NCI-H2081 treated with DMSO at 0.1 percent for 48 hours (cell line): ENCODE measurements at places on chromosomes 6 and 20.
A peak's percentile ranks its signal among the peaks of the same experiment; 100 is the strongest.

- DNase-seq = peak; percentile 16
Measured at GRCh38 chr6:90765895-90766294, 179.0 kb upstream of the MAP3K7 start.

- DNase-seq = no peak
Measured at GRCh38 chr6:140045116-140045515, 670.7 kb upstream of the CITED2 start.

DNA sequence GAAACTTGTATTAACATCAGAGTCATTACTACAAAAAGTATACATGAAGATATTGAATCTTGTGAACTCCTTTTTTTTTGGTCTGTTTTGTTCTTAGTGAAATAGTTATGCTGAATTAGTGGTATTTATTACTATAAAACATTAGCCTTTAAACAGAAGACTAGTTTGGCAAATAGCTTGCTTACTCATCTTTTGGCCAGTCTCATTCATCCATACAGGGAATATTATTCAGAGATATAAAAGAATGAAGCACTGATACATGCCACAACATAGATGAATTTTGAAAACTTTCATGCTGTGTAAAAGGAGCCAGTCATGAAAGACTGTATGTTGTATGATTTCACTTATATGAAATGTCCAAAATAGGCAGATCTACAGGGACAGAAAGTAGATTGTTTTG lies 205.9 kb downstream of the ZFAND3 start:
- no peak for DNase-seq

DNA sequence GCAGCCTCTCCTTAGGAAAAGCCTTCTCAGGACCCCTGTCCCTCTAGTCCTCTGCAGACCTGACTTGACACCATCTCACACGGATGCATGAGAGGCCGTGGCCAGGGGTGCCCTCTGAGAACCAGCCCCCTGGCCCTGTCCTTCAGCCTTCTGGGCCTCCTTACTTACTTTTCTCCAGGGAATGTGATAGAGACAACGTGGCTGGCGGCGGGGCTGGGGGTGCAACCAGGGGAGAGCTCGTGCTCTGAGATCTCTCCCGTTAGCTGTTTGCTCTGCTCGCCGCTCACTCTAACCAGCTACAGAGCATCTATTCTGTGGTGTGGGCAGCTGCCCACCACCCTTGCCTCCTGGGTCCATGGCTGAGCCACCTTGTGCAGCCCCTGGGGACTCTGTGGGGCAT lies 14.7 kb downstream of the GPR31 start:
- no peak for DNase-seq

DNA sequence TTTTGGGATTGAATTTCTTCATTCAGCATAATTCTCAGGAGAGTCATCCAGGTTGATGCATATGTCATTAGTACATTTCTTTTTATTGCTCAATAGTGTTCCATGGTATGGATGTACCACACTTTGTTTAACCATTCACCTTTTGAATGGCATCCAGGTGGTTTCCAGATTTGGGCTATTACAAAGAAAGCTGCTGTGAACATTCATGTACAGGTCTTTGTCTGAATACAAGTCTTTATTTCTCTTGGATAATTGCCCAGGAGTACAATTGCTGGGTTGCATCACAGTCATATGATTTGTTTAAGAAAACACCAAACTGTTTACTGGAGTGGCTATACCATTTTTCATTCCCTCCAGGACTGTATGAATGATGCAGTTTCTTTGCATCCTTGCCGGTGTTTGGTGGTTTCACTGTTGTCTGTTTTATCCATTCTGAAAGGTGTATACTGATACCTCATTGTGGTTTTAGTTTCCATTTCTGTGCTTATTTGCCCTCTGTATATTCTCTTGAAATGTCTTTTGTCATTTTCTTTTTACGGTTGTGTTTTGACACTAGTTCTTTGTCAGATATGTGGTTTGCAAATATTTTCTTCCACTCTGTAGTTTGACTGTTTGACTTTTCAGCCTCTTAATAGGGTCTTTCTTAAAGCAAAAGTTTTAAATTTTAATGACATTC lies 8.8 kb downstream of the CDKAL1 start:
- peak; percentile 63 for DNase-seq

- DNase-seq = no peak
Measured at GRCh38 chr6:150765067-150765764, 100.3 kb upstream of the MTHFD1L start.

DNA sequence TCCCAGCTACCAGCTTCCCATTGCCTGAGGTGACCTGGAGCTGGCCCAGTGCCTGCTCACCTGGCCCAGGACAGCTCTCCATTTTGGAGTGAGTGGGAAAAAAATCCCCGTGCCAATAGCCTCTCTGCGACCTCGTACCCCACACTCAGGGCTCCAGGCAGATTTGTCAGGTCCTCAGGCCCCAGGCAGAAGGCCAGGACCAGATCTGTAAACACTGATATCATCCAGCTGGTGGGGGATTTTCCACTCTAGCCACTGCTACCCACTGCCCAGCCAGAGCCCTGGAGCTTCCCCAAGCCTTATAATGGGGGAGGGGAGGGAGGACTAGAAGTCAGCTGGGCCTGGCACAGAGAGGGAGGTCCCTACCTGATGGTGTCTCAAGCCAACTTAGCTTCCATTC lies 1.3 kb upstream of the PGC start:
- no peak for DNase-seq

- no peak for DNase-seq
Measured at GRCh38 chr6:74117113-74117512, 421.1 kb downstream of the CD109 start.

- no peak for DNase-seq
Measured at GRCh38 chr6:169376458-169376857, 122.8 kb upstream of the THBS2 start.

DNA sequence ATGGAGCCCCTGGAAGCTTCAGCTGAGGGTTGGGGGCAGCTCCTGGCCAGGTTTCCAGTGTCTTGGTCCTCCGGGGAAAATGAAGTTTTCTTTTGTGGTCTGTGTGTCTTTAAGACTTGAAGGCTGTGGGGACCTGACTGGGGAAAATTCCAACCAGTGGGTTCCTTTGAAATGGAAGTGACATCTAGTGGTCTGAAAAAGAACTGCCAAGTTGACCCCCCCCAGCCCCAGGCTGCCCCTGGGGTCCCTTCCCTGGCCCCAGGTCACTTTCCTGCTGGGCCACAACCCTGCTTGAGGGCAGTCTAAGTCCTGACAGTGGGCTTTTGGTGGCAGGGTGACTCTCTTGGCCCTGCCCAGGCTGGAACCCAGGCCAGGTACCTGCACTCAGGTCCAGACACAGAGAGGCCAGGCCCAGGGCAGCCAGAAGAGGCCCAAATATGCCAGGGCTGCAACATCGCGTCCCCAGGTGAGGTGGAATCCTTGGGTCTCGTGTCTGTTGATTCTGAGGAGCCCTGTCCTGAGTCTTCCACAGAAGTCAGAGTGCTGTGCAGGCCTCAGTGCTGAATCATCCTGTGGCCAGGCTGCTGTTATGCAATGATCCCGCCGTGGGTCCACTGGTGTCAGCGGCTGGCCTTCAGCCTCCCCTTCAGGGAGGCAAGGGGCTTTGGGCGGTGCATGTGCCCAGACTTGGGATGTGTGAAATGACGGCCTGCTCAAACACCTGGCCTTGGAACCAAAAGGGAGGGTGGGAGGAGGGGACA lies 68.4 kb downstream of the VEGFA start:
- no peak for DNase-seq

DNA sequence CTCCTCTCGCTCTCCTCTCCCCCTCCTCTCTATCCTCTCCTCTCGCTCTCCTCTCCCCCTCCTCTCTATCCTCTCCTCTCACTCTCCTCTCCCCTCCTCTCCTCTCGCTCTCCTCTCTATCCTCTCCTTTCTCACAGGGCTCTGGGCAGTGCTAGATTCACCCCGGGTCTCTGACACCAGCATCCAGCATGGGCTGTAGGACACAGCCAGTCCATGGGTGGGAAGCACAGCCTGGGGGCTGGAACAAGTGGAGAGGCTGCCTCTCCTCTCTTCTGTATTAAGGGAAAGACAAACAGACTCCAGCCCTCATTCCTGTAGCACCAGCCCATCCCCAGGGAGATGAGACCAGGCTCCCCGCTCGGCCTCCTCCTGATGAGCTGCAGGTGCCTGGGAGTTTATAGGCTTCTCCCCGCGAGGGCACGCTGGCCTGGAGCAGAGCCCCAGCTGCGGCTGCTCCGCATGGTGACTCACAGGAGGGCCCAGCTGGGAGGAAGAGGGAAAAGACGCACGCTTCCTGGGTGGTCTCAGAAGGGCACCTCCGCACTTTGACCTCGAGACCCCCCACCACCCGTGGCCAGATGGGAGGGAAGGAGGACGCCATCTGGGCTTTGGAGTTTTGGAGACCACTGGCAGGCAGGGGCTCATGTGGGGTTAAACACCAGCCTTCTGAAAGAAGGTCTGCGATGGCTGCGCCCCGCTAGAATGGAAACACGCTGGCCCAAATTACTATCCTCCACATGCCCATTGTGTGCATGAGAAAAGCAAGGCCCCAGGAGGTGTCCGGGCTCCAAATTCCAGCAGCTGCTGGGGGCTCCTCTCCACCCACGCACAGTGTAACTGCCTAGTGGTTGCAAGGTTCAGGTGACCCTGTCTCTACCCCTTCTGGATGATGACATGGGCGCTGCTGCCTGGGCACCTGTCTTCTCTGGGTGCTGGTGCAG lies 68.0 kb downstream of the BMP7 start:
- no peak for DNase-seq

DNA sequence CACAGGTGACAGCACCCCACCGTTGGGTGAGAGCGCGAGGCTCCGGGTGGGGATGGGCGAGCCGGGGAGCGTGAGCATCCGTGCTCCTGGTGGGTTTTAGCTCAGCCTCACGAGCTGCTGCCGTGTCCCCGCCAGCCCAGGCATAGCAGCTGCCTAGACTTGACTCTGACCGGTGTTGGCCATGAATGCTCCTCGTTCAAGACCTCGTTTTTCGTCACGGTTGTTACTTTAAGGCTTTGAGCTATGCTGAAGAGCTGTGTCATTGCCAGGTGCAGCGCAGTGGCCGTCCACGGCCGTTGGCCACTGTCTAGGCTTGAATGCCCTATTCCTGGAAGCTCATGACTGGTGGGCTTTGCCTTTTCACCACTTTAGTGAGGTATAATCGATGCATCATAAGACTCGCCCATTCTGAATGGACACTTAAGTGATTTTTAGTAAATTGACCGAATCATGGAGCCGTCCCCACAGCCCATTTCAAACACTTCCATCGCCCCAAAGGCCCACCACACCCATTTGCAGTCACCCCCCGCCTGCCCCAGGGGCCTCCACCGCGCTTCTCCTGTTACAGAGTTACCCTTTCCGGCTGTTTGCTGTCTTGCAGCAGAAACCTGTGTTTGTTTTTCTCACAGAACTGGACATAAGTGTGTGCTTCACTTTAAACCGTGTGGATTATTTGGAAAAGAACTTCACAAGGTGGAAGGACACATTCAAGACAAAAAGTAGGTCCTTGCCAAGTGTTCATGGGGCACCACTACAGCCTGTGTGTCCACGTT lies 21.4 kb upstream of the ADRM1 start:
- DNase-seq = no peak

DNA sequence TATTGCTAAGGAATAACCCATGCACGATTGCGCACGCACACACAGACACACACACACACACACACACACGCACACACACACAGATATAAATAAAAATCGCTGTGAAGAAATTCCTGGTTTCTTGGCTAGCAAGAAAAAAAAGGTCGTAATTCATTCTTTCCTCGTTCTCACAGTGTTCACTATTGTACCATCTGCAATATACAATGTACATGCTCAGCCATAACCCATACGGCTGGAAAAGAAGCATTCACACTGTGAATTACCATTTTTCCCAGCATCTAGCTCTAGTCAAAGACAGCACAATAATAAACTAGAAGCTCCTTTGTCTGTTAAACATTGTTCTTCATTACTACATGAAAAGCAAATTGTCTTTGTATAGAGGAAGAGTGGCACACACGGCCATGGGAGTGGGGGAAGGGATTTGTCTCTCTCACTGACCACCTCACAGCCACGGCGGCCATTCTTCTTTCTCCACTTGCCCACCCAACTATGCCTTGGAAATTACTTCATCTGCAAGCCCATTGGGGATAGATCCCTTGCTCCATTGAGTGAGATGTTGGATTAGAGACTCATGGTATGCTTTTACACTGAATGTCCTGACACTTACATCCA lies 115.3 kb upstream of the ID4 start:
- no peak for DNase-seq

DNA sequence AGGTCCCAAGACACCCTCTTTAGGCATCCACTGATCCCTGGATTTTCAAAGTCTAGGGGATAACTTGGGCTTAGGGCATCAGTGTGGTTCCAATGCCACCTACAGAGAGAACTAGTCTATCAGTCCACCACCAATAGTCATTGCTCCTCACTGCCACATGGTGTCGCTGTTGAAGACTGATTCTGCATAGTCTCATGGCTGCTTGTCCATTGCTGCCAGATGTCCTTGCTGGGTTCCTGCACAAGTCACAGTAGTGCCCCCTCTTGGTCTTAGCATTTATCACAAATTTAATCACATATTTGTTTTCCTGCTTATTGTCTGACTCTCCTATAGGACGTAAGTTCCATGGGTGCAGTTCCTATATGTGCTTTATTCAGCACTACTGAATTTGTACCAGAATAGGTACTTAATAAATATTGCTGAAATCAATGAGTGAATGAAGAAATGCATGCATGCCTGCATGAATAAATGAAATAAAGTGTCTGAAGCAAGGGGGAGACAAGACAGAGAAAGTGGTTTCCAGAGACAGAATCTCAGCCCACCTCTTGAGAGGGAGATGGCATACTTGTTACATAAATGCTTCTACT lies 45.9 kb upstream of the RALY start:
- DNase-seq = peak; percentile 14

DNA sequence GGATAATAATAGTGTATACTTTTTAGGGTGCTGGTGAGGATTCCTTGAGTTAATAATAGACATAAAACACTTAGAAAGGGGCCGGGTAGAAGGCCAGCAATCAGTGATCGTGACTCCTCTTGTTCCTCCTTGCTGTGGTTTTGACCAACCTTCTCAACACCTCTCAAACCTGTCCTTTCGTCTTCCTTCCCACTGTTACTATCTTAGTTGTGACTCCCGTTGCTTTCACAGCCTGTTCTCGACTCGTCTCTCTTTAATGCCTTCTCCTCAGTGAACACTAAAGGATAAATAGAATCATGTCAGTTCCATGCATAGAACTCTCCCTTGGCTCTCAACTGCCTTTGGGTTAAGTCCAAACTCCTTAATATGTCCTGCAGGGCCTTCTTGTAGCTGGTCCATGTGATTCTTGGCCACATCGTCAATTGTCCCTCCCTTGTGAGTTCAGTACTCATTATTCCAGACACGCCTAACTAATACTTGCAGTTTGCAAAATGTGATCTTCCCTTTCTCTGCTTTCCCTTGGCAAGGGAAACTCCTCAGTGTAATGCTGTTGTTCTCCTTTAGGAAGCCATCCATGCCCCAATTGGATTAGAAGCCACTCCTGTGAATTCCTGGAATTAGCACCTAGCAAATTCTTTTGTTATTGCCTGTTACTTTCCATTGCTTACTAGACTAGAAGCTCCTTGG lies 164.9 kb downstream of the UTRN start:
- DNase-seq = no peak

GRCh38 chr20:38156888-38157634 lies 8.0 kb downstream of the TGM2 start:
- DNase-seq = no peak

- no peak for DNase-seq
Measured at GRCh38 chr6:142074516-142074915, 58.2 kb upstream of the GJE1 start.
